Kidney epithelial cell (primary cell): ENCODE measurements at places on chromosomes 13 and 19. TPM values are rescaled to one million over a fixed set of nuclear protein-coding genes. Genes with fewer than 3 reads are reported as not detected.

DNA sequence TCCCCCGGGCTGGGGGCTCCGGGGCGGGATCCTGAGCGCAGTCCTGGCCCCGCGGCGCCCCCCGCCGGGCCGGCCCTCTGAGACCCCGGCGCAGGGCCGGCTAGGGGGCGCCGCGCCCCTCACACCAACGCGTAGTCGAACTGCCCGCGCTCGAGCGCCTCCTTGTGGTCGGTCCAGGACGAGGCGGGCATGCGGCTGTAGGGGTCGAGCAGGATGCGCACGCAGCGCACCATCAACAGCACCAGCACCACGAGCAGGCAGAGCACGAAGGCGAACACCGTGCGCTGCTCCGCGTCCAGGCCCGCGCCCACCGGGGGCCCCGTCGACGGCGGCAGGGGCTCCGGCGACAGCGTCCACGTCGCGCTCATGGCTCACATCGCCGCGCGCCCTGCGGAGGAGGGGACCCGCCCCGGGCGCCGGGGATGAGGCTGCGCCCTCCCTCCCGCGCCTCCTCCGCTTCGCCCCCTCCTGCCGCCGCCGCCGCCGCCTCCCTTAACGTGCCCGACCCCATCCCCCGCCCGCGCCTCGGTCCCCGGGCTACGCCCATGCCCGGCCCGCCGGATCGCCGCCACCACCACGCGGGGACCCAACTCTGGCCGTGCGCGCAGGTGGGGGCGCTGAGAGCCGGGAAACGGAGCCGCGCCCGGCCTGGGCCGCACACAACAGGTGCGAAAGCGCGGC lies 624 bp downstream of the CTXN1 start:
- no peak for DNase-seq

DNA sequence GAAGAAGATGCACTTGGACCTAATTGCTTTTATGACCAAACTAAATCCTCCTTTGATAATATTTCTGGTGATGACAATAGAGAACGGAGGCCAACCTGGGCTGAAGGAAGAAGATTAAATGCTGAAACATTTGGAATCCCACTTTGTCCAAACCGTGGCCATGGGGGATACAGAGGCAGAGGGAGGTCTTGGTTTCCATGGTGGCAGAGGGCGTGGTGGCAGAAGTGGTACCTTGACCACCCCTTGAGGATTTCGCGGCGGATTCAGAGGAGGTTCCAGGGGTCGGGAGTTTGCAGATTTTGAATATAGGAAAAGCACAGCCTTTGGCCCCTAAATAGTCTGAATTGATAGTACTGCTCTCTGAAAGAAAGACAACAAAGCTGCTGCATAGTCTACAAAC lies 7.2 kb upstream of the LILRB3 start:
- no peak for DNase-seq

GRCh38 chr19:41000310-41000737 lies 9.2 kb downstream of the CYP2B6 start:
- no peak for DNase-seq

DNA sequence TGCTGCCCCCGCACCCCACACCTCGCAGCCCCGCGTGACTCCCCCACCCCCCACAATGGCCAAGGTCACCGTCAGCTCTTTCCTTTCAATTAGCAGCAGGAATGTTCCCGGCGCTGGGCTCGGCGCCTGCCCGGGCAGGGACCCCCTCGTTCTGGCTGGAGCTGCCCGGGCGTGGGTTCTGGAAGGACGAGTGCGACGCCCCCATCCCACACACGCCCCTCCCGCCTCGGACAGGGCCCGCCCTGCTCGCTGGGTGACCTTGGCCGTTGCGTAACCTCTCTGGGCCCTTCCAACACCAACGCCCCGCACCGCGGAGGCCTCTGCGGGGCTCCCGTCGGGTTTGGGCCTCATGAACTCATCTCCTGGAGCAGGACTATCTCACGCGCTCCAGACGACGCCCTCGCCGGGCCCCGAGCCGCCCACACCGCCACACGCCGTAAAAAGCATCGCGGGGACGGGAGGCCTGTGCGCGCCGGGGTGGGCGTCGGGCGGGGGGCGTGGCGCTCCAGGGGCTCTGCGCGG lies 10.3 kb downstream of the PALM start:
- DNase-seq, result no peak

- no peak for DNase-seq
These were observed 5.6 kb downstream of the GFY start for GRCh38 chr19:49430678-49431329.

DNA sequence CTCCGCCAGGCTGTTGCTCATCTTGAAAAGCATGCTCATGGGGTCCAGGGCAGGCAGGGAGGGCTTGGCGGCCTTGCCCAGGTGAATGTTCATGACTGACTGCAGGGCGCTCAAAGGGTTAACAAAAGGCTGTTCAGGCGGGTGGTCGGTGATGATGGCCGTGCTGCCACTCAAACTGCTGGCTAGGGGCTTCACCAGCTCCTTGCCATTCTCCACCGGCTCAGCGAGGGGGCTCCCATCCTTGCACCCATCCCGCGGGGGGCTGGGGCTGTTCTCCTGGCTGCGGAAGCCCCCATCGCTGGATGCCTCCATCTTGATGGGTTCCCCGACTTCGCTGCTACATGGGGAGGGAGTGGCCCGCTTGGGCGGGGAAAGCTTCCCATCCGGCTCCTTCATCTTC lies 71.7 kb downstream of the TSHZ3 start:
- DNase-seq, result no peak

GRCh38 chr19:49431330-49431749 lies 6.2 kb downstream of the GFY start:
- no peak for DNase-seq

The EEF2 gene
- 3,492 and 3,925 TPM in 2 replicates for total RNA-seq

The MAST1 gene
- total RNA-seq, result 0.88 and 2.4 TPM in 2 replicates

The HS6ST3 gene
- total RNA-seq, result 0.27 and 0.38 TPM in 2 replicates

The NCR1 gene
- total RNA-seq, result not detected in 2 replicates

The CGB5 gene
- 0.89 TPM in 1 of 2 replicates, not detected in the other for total RNA-seq

The ZNF793 gene
- total RNA-seq, result 3.4 and 7.7 TPM in 2 replicates
